ENCODE measurements at places on chromosomes 5 and 9.

DNA sequence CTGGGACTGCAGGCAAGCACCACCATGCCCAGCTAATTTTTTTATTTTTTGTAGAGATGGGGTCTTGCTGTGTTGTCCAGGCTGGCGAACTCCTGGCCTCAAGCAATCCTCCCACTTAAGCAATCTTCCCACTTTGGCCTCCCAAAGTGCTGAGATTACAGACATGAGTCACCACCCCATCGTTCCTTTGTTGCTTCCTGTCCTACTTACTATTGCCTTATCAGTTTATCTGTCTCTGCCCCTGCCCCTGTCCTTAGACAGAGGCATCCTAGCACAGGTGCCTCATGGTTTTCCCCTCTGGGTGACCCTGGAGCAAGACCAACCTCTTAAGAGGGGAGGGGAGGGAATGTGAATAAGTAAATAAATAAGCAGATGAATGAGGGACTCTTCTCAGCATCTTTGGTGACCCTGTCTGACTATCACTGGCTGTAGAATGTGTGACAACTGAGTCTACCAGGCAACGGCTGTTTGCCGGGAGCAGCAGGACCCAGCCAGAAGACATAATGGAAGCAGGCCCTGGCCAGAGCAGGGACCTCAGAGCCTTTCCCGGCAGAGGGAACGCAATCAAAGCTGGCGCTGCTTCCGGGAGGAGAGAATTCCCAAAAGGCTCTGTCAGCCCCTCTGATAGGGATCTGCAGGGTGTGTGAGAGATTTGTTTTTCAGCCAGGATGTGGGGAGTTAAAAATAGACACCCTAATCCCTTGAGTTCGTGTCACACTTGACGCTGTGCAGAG is 43.8 kb upstream of the DAB2IP start:
- DNase-seq = peak; percentile 22

DNA sequence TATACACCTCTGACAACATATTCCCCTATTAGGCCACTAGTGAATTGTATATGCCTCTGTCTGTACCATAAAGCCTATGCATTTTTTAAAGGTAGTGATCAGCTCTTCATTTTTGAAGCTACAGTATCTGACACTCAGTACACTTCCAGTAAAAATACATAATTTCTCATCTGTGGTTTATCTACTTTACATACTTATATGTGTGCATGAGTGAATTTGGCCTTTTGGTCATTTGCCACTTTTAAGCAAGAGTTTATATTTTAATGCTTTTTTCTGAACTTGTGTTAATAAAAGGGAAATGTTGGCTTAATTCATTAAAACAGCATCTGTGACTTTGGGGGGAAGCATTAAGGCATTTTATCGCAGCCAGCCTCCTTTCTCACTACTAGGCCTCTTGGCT is 47.8 kb downstream of the ST8SIA4 start:
- no peak for DNase-seq

DNA sequence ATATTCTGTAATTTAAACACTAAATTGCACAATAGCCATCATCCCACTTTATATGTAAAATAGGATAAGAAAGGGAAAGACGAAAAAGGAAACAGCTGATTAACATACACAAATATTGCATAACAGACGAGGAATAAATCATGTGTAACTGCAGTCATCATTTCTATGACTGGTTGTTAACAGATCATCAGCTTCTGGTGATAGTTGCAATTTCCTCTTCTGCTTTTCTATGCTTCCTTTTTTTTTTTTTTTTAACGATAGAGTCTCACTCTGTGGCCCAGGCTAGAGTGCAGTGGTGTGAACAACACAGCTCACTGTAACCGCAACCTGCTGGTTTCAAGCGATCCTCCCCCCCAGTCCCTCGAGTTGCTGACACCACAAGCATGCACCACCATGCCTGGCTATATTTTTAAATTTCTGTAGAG is 22.5 kb upstream of the JAKMIP2 start:
- DNase-seq = no peak

DNA sequence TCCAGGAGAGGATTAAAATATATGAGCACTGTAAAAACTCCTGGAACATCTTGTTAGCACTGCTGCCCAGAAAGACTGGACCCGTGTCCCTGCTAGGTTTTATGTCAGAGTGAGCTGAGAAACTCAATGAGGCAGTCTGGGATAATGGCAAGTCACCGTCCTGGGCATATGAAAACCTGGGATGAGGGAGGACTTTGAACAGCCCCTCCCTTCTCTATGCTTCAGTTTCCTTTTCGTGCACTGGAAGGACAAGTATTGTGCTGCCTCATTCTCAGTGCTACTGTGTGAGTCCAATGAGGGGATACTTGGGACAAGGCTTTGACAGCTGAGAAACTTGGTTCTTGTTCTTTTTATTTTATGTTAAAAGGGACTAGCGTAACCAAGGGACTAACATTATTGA is 143.0 kb upstream of the SHB start:
- DNase-seq = no peak

DNA sequence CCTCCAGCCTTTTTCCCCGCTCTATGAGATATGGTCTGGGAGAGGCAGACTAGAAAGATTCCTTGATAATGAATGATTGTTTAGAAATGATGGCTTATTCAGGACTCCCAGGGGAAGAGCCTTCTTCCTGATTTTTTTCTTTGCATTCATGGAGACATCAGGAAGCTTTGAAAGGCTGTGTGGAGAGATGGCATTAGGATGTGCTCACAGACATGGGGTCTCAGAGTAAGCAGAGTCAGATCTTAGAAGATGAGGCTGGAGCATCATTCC is 37.1 kb downstream of the PPARGC1B start:
- DNase-seq = no peak

DNA sequence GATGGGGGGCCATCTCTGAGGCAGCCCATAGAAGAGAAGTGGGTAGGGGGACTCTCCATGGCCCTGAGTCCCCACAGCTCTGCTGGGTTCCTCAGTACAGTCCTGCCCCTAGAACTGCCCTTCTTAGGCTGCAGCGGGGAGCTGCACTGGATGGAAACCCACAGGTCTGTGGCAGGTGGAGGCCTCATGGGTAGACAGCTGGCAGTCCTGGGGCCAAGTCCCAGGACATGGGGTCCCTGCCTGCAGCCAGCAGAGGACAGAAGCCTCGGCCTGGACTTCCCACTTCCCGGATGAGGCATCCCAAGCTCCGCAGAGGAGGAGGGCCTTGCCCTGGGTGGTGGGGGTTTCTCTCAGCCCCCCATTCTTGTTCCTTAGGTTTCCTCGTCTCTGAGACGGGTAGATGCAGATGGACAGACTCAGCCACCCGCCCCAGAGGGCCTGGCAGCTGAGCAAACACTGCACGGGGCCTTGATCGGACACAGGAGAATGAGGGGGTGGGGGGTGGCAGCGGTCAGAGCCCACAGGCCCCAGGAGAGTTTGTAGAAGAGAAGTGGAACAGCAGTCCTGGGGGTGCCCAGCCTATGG is 153.8 kb downstream of the C9orf50 start:
- DNase-seq = no peak

- DNase-seq = peak; percentile 97
Observed at GRCh38 chr5:148965511-148966265, 97.2 kb downstream of the SH3TC2 start.

GRCh38 chr9:103755441-103755840 is 338.7 kb upstream of the SMC2 start:
- DNase-seq = no peak

DNA sequence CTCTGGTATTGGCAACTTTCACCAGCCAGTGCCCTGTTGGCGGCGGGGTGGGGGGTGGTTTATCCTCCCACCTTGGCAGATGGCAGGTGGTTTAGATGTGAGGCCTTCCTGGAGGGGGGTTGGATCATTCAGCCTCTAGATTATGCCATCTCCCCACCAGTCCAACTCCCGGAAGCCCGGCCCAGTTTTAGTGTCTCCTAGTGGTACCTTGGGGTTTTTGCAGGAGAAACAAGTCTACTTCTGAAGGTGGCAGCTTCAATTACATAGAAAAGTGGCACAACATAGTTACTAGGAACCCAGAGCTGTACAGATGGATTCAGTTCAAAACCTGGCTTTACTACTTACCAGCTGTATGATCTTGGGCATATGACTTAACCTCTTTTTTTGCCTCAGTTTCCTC is 11.3 kb downstream of the PRLR start:
- no peak for DNase-seq

GRCh38 chr9:101691657-101692056 is 46.8 kb downstream of the GRIN3A start:
- DNase-seq = no peak

- DNase-seq = no peak
Observed at GRCh38 chr9:26310294-26310693, 582.3 kb downstream of the CAAP1 start.

DNA sequence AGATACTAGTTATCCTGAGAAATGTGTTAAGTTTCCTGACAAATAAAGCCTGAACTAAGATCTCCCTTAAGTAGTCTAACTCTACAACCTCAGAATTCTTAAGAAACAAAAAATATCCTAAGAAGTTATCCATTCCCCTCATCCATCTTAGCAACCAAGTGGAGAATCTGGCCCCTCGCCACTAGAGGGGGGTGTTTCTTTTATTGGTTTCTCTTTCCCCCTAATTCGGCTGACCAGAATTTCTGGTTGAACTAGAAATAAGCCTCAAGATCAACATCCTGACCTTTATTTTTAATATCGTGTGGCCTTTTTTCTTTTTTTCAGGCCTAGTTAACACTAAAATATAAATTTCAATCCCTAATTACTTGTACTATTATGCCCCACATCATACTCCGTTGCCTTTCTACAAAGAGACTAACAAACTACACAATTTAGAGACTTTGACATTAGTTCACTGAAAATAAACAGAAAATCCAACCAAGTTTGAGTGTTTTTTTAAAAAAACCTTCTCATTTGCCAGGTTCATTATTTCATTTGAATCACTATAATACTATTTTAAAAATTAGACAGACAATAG is 14.3 kb upstream of the NR4A3 start:
- DNase-seq = peak; percentile 66

GRCh38 chr9:121748727-121749423 is 97.4 kb downstream of the DAB2IP start:
- no peak for DNase-seq

GRCh38 chr5:67003935-67004729 is 192.5 kb downstream of the CD180 start:
- DNase-seq = peak; percentile 99

DNA sequence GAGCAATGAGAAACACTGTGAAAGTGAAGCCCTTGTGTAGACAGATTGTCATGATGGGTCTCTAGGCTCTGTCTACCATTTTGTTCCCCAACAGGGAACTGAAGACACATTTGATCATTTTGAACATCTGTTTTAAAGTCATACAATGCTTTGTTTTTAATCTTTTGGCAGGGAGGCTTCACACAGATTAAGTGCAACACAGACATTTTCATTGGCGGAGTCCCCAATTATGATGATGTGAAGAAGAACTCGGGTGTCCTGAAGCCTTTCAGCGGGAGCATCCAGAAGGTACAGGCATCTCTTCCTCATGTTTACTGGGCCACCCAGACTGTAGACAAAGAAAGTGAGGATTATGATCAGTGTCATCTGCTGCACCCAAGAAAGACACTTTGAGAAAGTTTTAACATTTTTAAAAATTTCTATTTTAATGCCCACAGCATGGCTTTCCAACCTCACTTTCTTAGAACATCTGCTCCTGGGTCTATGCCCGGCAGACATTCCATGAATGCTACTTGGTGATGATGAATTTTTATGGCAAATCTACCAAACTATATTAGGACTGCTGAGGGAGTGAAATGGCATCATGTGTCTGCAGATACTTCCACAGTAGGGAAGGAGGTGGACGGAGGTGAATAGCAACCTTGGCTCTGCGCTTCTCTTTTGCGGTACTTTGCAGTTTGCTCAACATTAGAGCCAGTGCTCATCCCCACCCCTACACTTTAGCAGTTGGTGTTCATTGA is 121.3 kb downstream of the LIFR start:
- DNase-seq = no peak

DNA sequence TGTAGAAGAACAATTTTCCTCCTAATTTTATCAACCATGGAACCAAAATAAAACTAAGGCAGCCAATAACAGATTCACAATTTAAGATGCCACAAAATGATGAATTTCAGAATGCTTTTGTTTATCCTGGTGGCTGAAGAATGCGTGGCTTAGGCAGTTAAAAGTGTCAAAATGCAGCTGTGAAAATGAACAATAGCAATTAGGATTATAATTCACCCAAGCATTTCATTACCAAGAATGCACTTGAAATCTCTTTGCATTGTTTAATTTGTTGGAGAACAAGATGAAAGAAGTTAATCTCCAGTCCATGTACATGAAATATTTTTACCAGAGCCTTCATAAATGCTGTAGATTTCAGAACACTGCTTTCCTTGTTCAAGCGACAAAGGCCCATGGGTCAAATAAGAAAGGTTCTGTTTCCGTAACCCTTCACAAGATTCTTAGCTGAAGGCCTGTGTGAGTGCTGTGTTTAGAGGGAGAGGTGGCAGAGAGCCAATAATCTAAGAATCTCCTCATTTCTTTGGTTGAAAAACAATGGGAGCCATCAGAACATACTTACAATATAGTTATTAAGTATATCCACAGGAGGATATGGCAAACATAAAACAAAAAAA is 39.3 kb downstream of the CLINT1 start:
- peak; percentile 42 for DNase-seq

DNA sequence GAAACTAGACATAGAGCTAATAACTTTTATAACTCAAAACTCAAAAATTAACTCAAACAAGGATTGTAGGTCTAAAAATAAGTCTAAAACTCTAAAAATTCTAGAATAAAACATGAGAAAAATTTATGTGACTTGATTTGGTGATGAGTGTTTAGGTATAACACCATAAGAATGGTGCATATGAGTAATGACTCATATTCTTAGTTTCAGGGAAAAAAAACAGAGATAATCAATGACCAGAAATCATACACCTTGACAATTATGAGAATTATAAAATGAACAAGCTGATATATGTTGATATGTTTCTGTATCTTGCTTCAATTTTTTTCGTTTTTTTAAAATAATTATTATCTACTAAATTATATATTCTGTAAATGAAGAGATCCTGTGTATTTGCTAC is 541.2 kb downstream of the PTPRD start:
- no peak for DNase-seq

DNA sequence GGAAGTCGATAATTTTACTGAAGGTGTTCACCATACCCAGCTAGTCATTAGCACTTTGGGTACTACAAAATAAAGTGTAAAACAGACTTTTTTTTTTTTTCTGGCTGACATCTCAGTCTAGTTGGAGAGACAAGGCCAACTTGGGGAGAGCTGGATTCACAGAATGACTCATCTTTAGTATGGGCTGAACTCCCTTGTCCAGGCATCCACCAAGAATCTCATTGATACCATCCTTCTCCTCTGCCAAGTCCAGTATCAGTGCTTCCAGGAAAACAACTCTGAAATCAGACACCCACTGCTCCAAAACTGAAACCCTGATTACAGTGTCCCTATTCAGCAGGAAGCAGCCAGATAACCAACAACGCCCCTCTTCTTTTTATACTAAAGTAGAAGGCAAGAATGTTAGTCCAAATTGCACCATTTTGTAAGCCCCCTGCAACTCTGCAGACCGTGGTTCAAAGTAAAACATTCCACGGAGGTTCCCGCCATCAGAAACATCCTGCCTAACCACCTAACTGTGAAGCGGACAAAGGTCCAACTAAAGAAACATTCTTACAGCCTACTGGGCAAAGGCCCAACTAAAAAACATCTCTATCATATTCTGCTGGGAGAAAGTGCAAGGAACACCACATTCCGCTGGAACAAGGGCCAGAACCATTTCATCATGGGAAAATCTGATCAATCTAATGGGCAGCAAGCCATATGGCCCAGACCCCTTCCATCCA is 728.2 kb downstream of the BRINP1 start:
- DNase-seq = no peak

Data from lung microvascular endothelial cell (primary cell).